ENCODE measurements at places on chromosomes 5 and 9. TPM values are rescaled to one million over a fixed set of nuclear protein-coding genes. Genes with fewer than 3 reads are reported as not detected.

- ATAC-seq: no peak
Measured at GRCh38 chr5:2024986-2025721, 142.4 kb upstream of the IRX4 start.

DNA sequence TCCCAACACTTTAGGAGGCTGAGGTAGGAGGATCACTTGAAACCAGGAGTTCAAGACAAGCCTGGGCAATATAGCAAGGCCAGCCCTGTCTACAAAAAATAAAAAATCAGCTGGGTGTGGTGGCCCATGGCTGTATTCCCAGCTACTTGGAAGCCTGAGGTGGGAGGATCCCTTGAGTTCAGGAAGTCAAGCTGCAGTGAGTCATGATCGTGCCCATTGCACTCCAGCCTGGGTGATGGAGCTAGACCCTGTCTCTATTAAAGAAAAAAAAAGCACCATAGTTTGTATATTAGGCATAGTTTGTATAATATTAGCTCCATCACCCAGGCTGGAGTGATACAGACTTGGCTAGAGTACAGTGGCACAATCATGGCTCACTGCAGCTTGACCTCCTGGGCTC lies 9.6 kb upstream of the NME5 start:
- ATAC-seq: peak; percentile 92

GRCh38 chr5:81506378-81506777 lies 112.4 kb upstream of the ACOT12 start:
- ATAC-seq: no peak

The PDCD1LG2 gene
- 0.32 TPM for total RNA-seq

DNA sequence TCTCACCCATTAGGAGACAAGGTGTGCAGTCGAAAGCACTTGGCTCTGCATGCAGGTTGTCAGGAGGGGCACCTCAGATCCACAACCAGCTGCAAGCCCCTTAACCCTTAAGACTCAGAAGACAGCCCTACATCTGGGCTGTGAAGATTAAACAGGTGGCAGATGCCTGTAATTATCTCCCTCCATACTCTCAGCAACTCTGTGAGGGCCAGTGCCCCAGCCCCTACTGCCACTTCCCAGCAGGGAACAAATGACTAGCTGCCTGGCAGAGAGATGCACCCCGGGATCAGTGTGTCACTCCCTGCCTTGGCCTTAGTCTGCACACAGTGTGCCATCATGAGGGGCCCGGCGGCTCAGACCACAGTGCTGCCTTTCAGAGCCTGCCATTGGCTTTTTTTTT lies 42.0 kb downstream of the CRB2 start:
- no peak for ATAC-seq

GRCh38 chr5:137155261-137156000 lies 343.7 kb downstream of the SPOCK1 start:
- no peak for ATAC-seq
